ENCODE measurements at places on chromosomes 5 and 9.
A peak's percentile ranks its signal among the peaks of the same experiment; 100 is the strongest.

GRCh38 chr5:62596691-62597090, 18.1 kb downstream of the LRRC70 start:
- DNase-seq: no peak

GRCh38 chr9:136728080-136728547, 14.6 kb downstream of the LCN10 start:
- DNase-seq: peak; percentile 49

DNA sequence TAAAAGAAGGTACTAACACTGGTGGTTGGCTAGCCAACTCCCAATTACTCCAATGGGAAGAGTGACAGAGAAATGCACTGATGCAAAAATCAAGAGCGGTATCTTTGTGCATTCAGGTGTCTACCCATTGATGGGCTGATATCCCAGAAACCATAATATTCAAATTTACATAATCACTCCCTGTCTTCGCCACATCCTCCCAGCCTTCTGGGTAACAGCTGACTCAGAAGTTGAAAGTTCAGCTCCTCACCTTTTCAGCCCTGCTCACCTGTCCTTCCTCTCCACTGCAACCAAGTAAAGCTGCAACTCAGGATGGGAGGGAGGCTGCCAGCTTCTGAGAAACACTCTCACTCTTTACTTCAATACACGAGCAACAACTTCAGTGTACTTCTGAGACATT, 6.9 kb downstream of the SUSD1 start:
- no peak for DNase-seq

DNA sequence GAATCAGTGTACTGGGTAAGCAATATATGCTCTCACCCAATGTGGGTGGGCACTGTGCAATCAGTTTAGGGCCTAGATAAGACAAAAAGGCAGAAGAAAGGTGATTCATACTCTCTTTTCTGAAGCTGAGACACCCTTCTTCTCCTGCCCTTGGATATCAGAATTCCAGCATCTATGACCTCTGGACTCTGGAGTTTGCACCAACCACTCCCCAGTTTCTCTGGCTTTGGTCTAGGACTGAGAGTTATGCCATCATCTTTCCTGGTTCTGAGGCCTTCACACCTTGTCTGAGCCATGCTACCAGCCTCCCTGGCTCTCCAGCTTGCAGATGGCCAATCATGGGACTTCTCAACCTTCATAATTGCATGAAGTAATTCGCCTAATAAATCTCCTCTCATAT, 724.6 kb upstream of the TYRP1 start:
- no peak for DNase-seq
